Posterior cingulate gyrus (tissue), 11 donors: ENCODE measurements at places on chromosomes 11 and 22.

- DNase-seq = no peak
Measured at GRCh38 chr11:100984668-100985067, 144.9 kb downstream of the PGR start.

DNA sequence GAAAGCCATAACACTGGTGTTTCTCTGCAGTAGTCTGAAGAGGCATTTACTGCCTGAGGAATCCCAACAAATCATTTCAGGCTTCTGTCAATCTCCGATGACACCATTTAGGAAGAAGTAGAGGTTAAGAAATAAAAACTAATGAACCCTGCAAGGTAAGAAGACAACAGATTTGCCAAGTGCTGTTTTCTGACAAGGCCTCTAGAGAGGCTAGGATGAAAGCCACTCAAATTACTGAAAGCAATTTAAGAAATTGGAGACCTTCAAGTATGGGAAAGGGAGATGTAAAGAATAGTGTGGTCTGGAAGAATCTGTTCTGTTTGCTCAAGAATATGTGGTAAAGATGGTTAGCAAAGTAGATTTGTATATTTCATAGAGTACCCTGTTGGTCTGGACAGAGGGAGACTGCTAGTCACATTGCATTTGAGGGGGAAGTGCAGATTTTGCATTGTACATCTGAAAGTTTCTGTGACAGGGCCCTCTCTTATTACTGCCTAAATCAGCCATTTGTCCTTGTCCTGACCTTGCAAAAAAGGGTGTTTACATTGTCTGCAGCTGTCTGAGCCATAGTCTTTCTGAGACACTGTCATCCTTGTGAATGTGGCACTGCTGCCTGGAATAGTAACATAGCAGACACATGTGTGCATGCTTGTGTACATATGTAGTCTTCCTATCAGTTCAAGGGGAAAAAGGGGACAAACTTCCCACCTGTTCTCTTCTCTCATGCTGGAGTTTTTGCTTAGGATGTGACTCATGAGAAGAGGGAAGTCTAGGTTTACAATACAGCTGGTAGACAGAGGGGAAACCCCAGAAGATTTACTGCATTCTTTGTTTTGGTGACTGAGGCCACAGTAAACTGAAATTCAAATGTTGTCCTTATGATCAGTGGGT is 640.2 kb upstream of the KIRREL3 start:
- no peak for DNase-seq

GRCh38 chr11:39806652-39807051 is 1652.8 kb downstream of the LRRC4C start:
- DNase-seq = no peak

DNA sequence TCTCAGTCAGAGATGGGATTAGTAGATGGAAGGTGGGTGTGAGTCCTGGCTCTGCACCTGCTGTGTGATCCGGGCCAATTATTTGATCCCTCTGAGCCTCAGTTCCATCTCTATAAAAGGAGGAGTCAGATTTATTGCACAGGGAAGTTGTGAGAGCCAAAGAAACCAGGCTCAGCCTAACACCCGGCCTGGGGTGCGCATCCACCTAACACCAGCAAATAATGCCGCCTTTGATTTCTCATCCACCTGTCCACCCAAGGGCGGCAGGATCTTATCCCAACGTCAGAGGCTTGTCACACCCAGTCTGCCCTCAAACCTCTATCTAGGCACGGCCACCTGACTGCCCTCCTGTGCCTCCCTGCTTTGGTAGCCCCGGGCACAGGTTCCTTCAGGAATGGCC is 2.4 kb downstream of the CRYBB2 start:
- no peak for DNase-seq

- DNase-seq = no peak
Measured at GRCh38 chr11:18853086-18853720, 61.6 kb upstream of the PTPN5 start.
